Stimulated activated CD8-positive, alpha-beta memory T cell treated with anti-CD3 and anti-CD28 coated beads, Interleukin-2, amount 100 ng/mL, for 1 hour (primary cell): ENCODE measurements at places on chromosomes 6 and 20.

GRCh38 chr6:140993515-140993914, 1139.2 kb upstream of the GJE1 start:
- DNase-seq: no peak

DNA sequence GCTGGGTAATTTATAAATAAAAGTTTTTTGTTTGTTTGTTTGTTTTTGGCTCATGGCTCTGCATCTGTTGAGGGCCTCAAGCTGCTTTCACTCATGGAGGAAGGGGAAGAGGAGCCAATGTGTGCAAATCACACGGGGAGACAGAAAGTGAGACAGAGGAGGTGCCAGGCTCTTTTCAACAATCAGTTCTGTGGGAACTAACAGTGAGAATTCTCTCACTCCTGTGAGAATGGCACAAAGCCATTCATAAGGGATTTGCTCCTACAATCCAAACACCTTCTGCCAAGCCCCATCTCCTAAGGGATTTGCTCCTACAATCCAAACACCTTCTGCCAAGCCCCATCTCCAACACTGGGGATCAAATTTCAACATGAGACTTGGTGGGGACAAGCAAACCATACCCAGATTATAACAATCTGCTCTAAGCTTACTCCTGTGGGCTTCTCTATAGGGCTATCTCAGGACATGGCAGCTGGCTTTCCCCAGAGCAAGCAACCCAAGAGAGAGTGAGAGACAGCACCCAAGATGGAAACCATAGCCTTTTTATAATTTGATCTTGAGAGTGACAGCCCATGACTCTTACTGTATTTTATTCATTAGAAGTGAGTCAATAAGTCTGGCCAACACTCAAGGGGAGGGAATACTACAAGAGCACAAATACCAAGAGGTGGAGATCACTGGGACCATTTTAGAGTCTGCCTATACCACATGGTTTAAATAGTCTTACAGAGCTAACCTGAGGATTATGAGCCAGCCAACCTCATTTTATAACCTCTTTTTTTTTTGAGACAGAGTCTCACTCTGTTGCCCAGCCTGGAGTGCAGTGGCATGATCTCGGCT, 22.8 kb upstream of the LRRC1 start:
- no peak for DNase-seq

DNA sequence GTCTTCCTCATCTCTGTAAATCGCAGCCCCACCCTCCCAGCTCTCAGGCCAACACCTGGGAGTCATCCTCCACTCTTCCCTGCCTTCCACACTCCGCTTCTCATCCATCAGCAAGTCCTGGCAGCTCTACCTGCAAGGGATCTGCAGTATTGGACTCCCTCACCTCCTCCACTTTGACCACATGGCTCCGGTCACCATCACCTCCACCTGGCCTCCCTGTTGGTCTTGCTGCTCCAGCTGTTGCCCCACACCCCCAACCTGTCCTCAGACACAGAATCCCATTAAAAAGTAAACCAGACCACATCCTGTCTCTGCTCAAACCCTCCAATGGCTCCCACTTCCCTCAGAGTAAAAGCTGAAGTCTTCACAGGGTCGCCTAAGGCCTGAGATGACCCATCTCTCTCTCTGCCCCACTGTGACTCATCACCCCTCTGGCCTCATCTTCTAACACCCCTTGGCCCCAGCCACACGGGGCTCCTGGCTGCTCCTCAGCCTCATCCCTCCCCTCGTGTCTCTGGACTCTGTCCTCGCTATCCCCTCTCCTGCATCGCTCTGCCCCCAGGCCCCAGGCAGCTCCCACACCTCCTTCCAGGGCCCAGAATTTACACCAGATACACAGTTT, 185.1 kb upstream of the SULF2 start:
- DNase-seq: no peak

- DNase-seq: no peak
These were observed 16.3 kb downstream of the LAMA5 start for GRCh38 chr20:62350629-62351422.

DNA sequence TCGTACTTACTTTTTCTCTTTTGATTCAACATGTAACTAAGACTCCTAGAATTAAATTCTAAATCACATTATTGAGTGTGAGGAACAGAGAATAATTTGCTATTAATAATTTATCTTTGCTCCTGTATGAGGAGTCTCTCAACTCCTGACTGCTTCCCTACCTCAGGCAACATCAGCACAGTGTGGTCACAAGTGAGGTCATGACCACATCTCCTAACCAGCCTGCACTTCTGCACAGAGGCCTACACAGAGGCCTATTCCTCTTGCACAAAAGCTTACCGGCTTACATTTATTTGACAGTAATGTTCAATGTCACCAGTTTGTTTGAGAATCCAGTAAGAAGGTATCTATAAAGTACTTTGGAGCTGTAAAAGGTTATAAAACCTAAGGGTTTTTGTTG, 637.4 kb upstream of the MARCKS start:
- DNase-seq: no peak

GRCh38 chr6:1670711-1671462, 61.2 kb downstream of the FOXC1 start:
- no peak for DNase-seq

GRCh38 chr20:43533060-43533459, 25.6 kb downstream of the L3MBTL1 start:
- DNase-seq: no peak

DNA sequence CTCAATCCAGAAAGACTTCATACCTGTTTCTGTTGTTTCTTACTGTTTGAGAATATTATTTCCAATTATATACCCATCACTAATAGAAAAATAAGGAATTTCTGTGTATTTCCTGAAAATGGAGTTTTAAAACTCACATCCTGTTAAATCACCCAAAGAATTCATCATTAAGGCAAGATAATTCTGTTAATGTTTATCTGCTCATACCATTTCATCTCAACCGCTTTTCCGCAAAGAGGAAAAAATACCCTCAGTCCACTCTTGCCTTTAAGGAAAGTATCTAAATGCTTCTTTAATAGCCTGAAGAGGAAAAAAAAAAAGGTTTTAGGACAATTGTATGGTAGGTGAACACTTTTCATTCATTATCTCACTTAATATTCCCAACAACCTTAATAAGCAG, 7.3 kb downstream of the TPMT start:
- DNase-seq: no peak

GRCh38 chr6:52243282-52243893, 912 bp downstream of the IL17F start:
- no peak for DNase-seq
